ENCODE measurements at places on chromosomes 16 and 17. TPM values are rescaled to one million over a fixed set of nuclear protein-coding genes. Genes with fewer than 3 reads are reported as not detected.

The ALDH3A1 gene
- not detected for polyA plus RNA-seq

DNA sequence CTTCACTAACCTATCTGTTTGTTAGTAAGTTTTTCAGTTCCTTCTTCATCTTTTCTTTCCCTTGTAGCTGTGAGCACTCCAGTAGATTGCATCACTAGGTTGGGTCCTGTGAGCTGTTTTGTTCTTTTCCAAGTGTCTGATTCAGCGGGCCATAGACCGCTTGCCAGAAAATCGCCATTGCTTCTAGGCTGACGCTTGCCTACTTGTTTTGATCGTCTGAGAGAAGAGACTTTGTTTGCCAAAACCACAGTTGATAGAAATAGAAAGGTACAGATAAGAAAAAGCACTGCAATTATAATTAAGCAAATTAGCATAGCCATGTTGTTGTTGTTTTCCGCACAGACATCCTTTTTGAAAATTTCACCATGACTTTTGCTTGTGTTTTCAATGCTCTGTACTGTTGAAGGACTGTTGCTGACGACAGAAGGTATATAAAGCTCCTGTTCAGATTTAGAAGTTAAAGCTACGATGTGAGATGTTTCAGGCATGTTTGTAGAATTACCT, 3.1 kb downstream of the EVI2A start:
- DNase-seq, result peak; percentile 39

GRCh38 chr17:28662527-28662829, 473 bp downstream of the SUPT6H start:
- DNase-seq, result no peak

The RILP gene
- not detected for polyA plus RNA-seq

The IFT20 gene
- 53.9 TPM for polyA plus RNA-seq

The PSMC5 gene
- 107 TPM for polyA plus RNA-seq

DNA sequence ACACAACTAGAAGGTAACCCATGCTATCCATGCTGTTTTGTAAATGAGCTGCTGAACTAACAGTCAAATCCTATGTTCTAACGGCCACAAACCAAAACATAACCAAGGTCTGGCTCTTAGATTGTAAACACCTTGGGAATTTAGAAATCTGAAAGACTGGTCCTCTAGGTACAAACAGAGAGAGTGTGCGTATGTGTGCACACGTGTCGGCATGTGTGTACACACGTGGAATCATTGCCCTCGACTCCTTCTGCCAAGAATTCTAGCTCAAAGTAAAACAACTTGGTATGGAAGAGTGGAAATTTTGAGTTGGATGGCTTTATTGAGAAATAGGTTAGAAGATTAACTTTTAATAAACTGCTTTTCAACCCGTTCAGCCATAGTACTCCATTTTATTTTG, 18.1 kb upstream of the GHDC start:
- no peak for DNase-seq

GRCh38 chr16:74769586-74770190, 4.9 kb downstream of the FA2H start:
- no peak for DNase-seq

- no peak for DNase-seq
Measured at GRCh38 chr17:33163533-33164168, 129.4 kb downstream of the ASIC2 start.

GRCh38 chr16:28110479-28110878, 47.0 kb upstream of the GSG1L start:
- no peak for DNase-seq

DNA sequence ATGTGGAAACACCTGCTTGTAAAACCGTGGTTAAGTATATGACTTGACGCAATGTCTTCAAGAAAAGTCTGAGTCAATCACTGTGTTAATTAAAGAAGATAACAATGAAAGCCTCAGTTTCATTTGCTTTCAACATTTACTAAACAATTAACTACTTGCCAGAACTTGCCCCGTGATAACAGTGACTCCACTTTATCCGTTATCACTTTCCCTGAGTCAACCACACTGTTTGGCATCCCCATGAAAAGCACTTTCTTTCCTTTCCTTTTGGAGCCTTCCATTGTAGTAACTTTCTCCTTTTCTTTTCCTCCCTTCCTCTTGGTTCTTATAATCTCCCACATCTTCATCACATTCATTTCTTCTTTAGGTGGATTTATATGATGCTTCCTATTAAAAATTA, 435.1 kb upstream of the GOT2 start:
- no peak for DNase-seq

- no peak for DNase-seq
Measured at GRCh38 chr17:38656959-38657823, 17.6 kb downstream of the EPOP start.

The ARL5C gene
- not detected for polyA plus RNA-seq

The SLC4A1 gene
- not detected for polyA plus RNA-seq

- DNase-seq, result no peak
Measured at GRCh38 chr17:30831257-30831656, 509 bp upstream of the ATAD5 start.

DNA sequence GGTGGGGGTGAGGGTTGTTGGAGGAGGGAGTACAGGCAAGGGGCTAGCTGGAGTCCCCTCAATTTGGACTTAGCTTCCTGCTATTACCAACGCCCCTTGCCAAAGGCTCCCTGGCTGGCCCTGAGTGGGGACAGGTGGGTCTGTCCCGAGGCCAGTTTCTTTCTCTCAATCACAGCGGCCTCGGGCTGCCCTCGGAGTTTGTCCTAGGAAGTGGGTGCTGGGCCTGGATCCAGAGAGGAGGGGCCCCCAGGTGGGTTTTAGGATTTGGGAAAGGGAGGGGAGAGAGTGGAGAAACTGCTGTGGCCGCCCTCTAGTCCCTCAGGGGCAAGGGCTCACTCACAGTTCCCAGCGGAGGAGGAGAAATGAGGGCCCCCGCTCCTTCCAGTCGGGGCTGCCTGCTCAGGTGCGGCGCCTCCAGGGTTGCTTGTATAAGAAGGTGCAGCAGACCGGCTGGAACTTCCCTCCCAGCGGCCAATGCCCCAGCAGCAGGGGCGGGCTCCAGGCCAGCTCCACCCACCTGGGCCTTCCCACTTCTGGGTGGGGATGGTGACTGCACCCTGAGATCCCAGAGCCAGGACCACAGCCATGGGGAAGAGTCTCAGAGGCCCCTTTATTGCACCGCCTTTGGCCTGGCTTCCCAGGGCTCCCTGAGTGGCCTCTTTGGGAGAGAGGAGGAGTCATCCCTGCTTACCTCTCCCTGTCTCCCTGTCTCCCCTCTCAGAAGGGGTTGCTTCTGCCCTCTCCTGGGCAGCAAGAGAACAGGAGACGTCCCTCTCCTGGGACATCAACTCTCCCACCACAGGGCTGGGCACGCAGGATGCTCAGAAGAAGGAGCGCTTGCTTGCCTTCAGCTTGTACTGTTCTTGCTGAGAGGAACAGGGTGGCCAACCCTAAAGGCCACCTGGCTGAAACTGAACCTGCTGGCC, 112.0 kb upstream of the SMURF2 start:
- DNase-seq, result no peak

- DNase-seq, result no peak
Measured at GRCh38 chr16:82082543-82083244, 47.6 kb downstream of the HSD17B2 start.

The TMED6 gene
- polyA plus RNA-seq, result not detected

- no peak for DNase-seq
Measured at GRCh38 chr16:7362231-7362630, 29.6 kb downstream of the RBFOX1 start.

The PHOSPHO1 gene
- polyA plus RNA-seq, result not detected

DNA sequence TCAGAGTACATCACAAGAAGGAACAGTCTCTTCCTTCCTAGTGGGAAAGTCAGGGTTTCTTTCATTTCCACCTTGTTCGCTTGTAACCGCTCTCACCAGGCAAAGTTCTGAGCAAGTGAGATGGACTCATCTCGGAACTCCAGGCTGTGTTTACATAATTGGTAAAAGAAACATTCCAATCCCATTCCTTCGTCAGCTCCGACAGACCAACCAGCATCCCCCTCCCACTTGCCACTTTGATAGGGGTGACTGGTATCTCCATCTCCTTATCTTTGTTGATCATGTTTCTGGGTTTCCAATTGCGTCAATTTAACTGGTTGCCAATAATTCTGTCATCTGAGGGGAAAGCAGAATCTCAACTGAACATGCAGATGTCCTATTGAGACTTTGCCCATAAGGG, 36.8 kb upstream of the LYRM9 start:
- DNase-seq, result no peak

DNA sequence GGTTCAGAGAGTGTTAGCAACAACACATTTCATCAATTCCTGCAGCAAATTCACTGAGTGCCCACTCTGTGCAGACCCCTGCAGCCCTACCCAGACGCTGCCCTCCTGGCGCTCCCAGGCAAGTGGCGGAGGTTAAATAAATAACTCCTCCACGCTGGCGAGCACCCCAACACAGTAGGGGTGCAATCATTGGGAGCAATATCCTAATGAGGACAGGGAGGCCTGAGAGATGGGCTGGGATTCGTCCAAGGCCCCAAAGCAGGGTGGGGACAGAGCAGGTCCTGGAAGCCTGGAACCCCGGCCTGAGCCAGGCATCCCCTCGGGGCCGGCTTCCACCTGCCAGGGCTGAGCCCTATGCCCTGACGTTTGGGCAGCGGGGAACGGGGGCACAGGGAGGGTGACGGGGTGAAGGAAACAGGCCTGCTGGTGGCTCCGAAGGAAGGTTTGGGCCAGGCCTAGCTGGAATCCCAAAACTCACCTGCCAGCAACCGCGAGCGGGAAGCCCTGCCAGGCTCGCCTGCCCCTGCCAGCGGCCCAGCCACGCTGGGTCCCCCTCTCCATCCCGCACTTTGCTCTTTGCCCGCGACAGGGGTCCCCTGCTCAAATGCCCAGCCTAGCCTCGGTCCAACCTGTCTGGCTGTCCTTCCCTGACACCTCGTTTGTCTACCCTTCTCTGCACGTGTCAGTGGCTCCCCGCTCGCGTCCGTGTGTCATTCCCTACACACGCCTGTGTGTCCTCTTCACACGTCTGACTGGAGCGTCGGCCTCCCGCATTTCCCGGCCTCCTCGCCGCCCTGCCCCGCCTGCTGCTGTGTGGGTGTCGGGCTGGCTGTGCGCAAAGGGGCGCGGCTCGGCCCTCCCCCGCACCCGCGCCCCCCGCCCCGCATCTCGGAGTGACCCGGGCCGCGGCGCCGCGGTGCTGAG, 721 bp upstream of the BEAN1 start:
- DNase-seq, result no peak

DNA sequence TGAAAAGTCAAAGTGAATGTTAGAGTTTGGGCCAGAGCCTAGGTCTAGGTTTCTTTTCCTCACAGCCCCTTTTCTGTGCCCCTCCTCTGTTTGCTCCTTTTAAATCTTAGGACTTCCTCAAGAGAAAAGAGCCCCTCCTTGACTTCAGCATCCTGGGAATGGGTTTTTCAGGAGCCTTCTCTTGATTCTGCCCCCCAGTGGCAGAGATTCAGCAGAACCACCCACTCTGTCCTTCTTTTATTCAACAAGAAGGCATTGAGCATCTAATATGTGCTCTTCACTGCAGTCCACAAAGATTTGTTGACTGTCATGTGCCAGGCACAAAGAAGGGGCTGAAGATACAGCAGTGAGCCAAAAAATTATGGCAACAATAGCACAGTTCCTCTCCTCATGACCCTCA, 270.8 kb upstream of the CDH5 start:
- no peak for DNase-seq

DNA sequence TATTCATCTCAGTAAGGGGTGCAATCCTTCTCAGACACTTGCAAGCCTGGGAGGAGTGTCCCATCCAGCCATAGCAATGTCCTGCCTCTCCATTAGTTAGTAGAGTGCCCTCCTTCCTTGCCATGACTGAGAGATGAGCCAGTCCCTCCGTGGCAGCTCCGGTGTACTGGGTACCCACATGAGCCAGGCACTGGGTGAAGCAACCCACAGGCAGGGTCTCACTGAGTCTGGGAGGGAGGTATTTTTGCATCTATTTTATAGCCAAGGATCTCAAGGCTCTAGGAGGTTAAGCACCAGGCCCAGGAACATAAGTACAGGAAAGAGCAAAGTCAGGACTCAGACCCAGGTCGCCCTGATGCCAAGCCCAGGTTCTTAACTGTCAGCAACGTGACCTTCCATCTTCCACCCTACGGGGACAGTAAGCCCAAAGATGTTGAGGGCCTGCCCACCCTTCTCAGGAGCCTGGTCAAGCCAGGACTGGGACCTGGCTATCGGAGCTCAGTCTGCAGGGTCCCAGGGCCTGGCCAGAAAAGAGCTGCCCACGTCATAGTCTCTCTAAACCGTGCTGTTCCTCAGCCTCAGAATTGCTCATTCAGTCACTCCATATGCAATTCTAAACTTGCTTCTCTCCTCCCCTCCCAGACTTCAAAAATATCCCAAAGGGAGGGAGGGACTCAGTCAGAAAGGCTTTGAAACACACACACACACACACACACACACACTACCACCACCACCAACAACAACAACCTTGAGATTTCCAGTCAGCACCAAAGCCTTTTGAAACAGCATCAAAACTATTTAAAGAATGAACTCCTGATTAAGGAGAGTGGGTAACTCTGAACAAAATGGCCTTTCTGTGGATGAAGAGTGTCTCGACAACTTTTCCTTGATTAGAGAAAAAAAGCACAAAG, 16.6 kb downstream of the NOS2 start:
- DNase-seq, result no peak

GRCh38 chr17:79797492-79798298, 818 bp upstream of the CBX8 start:
- no peak for DNase-seq

GRCh38 chr16:68090130-68090529, 5.0 kb downstream of the NFATC3 start:
- peak; percentile 32 for DNase-seq

The CCT6B gene
- polyA plus RNA-seq, result 1.7 TPM

The TEX19 gene
- polyA plus RNA-seq, result not detected

- no peak for DNase-seq
Measured at GRCh38 chr17:59298521-59298920, 32.9 kb upstream of the YPEL2 start.

The CPNE2 gene
- 1.3 TPM for polyA plus RNA-seq

GRCh38 chr17:55341432-55341831, 76.7 kb downstream of the HLF start:
- no peak for DNase-seq

- DNase-seq, result no peak
Measured at GRCh38 chr16:3986235-3986544, 105.7 kb upstream of the CREBBP start.

GRCh38 chr16:9895817-9896216, 286.4 kb downstream of the GRIN2A start:
- no peak for DNase-seq

DNA sequence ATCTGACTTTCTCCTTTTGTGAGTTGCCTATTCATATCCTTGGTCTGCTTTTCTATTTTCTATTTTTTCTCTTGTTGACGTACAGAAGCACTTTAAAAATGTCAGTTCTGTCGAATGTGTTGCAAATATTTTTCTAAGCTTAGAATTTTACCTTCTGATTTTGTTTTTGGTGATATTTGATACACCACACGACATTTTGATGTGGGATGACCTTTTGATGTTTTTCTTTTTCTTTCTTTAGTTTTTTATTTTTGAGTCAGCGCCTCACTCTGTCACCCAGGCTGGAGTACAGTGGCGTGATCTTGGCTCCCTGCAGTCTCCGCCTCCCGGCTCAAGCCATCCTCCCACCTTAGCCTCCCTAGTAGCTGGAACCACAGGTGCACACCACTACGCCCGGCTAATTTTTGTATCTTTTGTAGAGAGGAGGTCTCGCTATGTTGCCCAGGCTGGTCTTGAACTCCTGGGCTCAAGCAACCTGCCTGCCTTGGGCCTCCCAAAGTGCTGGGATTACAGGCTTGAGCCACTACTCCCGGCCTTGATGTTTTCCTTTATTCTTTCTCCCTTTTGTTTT, 39.6 kb downstream of the WSB1 start:
- DNase-seq, result no peak

GRCh38 chr16:72455743-72456659, 284.0 kb upstream of the PMFBP1 start:
- no peak for DNase-seq

Data from naive B cell (primary cell).